ENCODE measurements at places on chromosomes 11 and 22.

DNA sequence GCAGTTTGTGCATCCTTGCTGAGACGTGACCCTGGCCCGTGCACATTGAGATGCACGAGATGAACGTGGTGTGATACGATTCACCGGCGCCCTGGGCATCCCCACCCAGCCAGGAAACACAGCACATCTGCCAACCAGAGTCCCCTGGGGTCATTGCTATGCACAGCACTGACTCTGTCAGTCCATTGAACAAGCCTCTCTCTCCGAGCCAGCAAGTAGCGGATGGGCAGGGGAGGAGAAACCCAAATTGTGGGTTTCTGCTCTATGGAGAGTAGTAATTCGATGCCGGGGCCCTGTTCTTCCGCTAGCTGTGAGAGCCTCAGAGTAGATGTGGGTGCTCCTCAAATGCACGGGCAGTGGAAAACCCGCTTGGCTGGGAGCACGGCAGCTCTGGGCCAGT lies 85.1 kb downstream of the ARHGAP8 start:
- DNase-seq, result no peak

DNA sequence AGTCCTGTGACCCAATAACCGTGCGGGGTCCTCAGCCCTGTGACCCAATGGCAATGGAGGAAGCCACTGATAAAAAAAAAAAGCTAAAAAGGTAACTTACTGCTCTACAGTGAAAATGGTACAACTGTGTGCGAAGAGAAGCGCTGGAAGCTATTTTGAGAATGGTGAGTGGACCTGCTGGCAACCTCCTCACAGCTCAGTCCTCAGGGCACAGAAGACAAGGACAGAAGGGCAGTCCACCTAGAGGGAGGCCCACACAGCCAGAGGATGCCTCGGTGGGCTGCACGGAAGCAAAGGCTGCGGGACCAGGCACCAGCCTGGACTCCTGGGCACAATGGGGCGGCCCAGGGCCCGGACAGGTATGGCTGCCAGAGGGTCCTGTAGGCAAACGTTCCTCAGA lies 35.6 kb downstream of the BRD1 start:
- DNase-seq, result no peak

DNA sequence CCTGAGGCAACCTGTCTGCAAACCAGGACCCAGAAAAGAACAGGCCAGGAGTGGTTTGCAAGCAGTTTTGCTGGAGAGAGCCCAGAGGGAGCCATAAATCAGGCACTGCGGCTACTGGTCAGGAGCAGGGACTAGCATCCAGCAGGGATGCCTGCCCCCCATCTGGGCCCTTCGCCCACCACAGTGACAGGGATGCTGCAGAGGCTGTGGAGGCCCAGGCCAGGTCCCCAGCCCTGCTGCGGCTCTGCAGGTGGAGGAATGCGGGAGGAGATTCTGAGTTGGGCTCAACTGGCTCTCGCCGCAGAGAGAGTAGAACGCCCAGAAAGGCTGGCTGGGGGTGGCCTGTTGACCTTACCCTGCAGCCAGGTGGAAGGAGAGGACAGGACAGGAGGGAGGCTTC lies 16.4 kb upstream of the NEFH start:
- no peak for DNase-seq

DNA sequence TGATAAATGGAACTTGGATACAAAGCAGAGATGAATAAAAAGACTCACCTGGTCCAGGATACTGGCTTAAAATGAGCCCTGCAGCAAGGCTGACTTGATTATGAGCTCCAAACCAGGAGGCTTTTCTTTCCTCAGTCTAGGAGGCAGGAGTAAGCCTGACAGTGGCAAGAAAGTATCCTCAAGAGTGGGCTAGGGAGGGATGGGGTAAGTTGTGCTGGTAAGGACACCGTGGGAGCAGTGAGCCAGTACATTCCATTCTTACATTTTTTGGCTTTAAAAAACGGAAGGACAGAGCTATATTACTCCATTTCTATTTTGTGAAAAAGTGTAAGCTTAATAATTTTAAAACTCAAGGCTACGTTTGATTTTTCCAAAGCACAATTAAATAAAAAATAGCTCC lies 187.1 kb upstream of the DDI1 start:
- DNase-seq, result no peak

All from NCI-H524 (cell line).